ENCODE measurements at places on chromosomes 7 and 10.

GRCh38 chr10:65394502-65395297, 1531.1 kb upstream of the LRRTM3 start:
- DNase-seq, result no peak

GRCh38 chr10:52378124-52378523, 64.0 kb downstream of the DKK1 start:
- no peak for DNase-seq

GRCh38 chr10:1188558-1189135, 132.5 kb downstream of the WDR37 start:
- DNase-seq, result no peak

DNA sequence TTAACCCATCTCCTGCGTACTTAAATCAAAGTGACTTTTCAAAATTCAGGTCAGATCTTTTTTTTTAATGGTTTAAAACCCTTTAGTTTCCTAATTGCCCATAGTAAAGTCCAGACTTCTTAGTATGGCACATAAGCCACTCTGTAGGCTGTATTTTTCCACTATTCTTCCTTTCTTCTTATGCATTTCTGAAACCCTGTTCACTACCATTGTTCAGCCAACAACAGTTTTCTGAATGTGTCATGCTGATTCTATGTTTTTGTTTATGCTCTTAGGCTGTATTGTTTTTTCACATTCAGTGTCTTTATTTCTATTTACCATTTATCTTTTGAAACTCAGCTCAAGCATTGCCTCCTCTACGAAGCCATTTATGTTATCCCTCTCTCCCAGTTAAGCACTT, 26.7 kb downstream of the CCSER2 start:
- DNase-seq, result no peak

GRCh38 chr7:129828989-129829736, 123.6 kb downstream of the UBE2H start:
- DNase-seq, result no peak

DNA sequence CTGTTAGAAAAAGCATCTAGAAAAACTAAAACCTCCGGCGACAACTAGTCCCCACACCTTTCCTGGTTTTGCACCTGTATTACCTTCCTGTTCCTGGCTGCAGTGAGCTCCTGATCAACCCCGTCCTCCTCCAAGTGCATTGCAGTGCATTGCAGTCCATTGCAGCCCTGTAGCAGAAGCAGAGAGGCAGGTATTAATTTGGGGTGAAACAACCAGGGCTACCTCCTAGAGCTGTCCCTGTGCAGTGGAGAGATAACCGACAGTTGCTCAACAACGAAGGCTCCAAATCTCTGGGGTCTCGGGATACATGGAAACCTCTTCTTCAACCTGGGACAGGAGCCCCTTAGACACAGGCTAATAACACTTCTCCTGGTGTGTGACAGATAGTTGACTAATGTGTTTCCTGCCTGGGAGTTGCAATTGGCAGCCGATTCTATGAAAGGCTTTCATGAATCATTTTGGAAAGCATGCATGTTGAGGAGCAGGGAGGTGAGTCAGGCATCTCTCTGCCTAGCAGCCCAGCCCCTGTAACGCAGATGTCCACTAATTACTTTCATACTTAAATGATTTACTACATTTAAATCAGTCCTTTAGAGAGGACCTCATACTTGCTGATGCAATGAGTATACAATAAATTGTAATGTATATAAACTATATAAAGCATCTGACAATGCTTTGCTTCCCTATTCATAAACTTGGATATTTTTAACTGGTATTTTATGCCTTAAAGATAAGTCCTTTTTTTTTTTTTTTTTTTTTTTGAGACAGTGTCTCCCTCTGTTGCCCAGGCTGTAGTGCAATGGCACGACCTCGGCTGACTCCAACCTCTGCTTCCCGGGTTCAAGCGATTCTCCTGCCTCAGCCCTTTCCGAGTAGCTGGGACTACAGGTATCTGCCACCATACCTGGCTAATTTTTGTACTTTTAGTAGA, 59.0 kb downstream of the PRR15 start:
- DNase-seq, result no peak

DNA sequence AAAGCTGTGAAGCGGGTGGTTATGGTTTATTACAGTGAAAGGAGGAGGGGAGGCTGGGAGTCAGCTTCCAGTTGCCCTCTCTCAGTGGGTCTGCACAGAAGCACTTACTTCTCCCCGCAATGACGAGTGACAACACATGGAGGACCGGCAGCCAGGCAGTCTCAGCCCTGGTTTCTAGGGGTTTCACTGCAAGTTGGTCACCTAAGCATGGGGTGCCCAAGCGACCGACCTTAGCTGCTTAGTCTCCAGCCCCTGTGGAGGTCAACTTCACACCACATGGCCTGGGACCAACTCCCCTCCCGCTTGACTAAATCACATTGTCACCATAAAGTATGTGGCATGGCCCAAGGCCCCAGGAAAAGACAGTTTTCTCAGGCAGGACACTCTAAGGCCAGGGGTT, 99.9 kb upstream of the ZNF32 start:
- no peak for DNase-seq

GRCh38 chr7:155248366-155248756, 49.3 kb upstream of the INSIG1 start:
- no peak for DNase-seq

GRCh38 chr7:8160779-8161345, 101.1 kb downstream of the ICA1 start:
- no peak for DNase-seq

DNA sequence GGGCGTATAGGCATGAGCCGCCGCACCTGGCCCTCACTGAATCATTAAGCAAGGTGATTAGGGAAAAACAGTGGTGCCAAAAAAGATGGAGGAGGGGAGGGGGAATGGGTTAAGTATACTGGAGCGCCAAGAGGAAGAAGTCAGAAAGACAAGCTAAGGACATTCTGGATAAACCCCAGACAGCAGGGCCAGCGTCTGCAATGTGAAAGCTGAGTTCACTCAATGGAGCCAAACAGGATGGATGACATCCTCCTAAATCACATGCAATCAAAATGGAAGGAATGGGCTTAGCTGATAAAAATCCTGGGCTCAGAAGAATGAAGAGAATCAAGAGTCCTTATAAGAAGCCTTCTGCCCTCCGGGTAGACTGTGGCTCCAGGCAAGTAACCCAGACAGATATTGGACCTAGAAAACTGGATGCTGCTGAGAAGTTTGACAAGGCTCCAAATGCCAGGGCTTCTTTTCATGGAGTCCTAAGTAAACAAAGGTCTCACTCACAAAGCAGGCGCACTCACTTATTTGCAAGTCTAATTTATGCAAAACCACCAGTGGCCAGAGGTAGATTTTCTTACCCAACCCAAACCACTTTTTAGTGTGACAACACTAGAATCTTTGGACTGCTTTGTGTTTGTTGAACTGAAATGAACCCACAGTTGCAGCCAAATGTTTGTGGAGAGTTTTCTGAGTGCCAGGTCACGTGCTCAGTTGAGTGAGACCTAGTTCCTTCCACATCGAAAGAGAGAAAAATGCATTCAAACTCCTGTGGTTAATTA, 519.1 kb upstream of the AUTS2 start:
- no peak for DNase-seq

DNA sequence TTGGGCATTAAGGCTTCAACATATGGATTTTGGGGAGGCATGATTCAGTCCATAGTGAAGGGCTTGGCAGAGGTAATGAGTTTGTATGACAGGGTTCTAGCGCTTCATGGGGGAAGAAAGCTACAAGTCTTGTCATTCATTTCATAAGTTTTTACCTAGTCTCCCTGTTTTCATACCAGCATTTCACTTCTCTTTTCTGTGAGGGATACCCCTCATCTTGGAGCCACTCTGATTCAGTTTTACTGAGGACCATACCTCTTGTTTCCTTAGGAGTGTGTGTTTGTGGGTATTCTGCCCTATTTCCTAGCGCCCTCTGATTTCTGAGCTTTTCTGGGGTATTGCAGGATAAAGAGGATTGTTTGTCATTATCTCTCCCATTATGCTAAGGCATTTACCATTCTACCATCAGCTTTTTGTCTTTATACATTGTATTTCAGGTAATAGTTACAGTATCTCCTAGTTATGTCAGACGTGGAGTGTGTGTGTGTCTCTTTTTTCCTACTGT, 6.8 kb downstream of the RSBN1L start:
- DNase-seq, result no peak

DNA sequence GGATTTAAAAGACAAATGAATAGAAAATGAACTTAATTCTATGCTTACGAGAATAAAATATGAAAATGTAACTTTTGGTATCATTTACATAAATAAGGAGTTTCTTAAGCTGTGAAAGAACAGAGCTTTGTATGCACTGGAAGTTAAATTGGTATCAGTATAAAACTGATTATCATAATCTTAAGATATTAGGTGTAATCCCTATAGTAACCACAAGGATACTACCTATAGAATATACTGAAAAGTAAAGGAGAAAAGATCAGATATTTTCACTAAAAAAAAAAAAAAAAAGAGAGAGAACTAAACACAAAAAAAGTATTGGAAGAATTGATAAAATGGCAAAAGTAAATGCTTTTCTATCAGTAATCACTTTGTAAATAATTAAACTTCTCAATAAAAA, 100.1 kb downstream of the TWIST1 start:
- no peak for DNase-seq

- no peak for DNase-seq
Measured at GRCh38 chr10:43395571-43396060, 13.4 kb downstream of the HNRNPF start.

GRCh38 chr7:69839782-69840181, 241.5 kb downstream of the AUTS2 start:
- no peak for DNase-seq

GRCh38 chr7:86768394-86768793, 124.7 kb downstream of the GRM3 start:
- DNase-seq, result no peak

DNA sequence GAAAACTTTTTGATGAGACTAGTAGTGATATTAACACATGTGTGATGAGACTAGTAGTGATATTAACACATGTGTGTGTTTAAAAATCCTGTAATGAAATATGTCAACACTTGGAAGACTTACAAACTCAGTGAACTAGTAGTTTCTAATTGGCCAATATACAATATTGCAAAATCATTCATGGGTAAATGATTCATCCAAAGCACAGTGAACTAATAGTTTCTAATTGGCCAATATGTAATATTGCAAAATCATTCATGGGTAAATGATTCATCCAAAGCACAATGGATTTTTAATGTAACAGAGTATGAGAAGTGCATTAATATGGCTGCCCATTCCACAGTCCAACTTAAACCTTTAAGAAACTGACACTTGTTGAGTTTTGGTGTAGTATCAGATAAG, 77.8 kb downstream of the ATAD1 start:
- no peak for DNase-seq

DNA sequence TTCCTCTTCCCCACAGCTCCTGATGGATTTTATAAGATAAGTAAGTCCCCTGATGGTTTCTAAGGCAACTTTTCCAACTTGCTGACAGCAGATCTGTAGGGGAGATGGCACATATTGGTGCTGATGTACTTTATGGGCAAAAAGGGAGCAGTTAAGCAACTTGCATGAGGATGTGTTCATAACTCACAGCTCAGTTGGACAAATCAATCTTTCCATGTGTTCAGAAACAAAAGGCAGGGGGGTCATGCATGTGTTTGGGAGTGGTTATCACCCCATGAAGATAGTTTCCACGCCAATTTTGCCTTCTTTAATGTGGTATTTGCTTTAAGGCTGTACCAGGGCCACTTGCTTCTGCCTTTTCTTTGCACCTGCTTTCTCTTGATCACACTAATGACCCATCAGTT, 6.1 kb downstream of the RBM20 start:
- DNase-seq, result no peak

DNA sequence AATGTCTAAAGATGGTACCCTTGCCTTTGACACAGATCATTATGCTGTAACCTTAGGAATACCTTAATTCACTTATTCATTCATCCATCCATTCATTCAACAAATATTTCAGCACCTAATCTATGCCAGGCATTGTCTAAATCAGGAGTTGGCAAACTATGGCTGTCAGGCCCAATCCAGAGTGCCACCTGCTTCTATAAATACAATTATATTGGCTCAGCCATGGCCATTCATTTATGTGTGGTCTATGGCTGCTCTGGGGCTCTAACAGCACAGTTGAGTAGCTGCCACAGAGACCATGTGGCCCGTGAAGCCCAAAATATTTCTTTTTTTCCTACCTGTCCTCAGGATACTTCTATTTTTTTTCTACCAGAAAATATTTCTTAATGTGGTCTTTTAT, 6.0 kb upstream of the ITPRIP start:
- no peak for DNase-seq

- no peak for DNase-seq
Measured at GRCh38 chr10:48453451-48454301, 147.2 kb downstream of the MAPK8 start.

- DNase-seq, result no peak
Measured at GRCh38 chr10:12499076-12499986, 150.0 kb downstream of the CAMK1D start.

- no peak for DNase-seq
Measured at GRCh38 chr7:134287916-134288659, 28.6 kb downstream of the SLC35B4 start.

- DNase-seq, result no peak
Measured at GRCh38 chr7:22586786-22587140, 86.8 kb upstream of the STEAP1B start.

DNA sequence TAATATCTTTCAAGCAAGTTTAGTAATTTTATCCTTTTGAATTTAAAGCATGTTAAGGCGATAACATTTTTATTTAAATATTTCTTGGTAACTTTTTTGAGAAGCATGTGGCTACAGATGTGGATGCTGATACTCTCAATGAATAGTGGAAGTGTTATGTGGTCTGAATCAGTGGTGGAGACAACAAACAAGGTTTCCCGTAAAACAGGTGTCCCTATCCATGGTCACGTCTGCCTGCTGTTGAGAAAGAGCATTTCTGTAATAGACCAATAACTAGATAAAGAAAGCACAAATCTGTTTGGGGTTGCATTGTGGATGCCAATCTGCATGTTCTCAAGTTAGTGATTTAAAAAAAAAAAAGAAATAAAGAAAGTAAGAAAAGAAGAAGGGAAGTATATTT, 13.9 kb upstream of the MAPK8 start:
- DNase-seq, result no peak

DNA sequence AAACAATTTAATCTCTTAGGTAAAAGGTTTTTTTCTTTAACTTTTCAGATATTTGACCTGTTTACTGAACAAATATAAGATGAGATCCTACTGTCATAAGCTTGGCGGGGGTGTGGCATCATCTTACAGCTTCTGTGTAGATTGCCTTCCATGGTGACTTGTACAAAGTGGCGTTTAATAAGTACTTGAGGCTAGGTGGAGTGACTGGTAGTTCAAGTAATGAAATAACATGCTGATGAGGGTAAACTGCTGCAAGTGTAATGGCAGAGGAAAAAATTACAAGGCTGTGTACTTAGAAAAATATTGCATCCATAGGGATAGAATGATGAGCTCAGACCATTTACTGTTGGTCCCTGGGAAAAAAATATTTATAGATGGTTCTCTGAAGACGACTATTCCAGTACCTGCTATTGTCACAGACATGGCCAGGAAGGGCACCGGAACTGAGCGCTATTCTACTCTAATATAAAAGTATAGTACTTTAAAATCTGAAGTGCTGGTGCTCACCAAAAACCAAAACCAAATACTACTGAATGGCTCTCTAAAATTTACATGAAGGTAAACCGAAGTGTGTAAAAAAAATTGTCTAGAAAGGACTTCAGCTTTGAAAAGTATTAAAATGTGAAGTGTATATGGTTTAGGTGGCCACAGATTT, 42.4 kb downstream of the DNAH11 start:
- no peak for DNase-seq
